ENCODE measurements at places on chromosomes 3 and 15. TPM values are rescaled to one million over a fixed set of nuclear protein-coding genes. Genes with fewer than 3 reads are reported as not detected.

Gene RTP4
- total RNA-seq, result 5.6 TPM

Gene EFCC1
- total RNA-seq, result 17.2 TPM

Gene CD200R1
- total RNA-seq, result 1.9 TPM

Gene IQCF5
- total RNA-seq, result not detected

Gene CPEB1
- 2.5 TPM for total RNA-seq

GRCh38 chr3:179108086-179108485, 36.5 kb upstream of the ZMAT3 start:
- no peaks in the 10 kb centered on the region for H3K4me1 ChIP-seq
- H3K4me3 ChIP-seq, result no peak overlapping the region
- no peak for DNase-seq
- H3K27me3 ChIP-seq, result no peaks in the 10 kb centered on the region
- H3K36me3 ChIP-seq, result no peaks in the 10 kb centered on the region

DNA sequence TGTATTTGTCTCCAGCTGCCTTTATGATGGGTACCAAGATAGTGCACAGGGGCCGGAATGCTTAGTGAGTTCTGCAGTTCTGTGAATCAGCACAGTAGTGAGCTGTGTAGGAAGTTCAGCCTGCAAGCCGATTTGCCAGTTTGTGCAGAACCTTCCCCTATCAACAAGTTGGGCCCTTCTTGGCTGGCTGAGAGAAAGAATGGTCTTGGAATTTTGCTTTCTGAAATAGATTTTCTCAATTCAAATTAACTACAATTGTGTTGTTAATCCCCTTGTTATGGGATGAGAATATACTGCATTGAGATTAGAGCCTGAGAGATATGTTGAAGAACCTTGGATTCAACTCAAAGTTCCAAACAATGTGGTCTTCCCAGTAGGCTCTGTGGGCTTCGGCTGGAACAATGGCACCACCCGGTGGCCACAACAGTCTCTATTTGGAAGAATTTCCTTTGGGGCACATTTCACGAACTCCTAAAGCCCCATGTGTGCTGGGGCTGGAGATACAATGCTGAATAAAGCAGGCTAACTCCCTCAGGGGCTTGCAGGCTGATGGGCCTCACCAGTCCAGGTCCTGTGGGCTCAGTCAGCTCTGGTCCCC, 59.1 kb downstream of the TRIM42 start:
- DNase-seq, result no peak
- no peaks in the 10 kb centered on the region for H3K36me3 ChIP-seq
- H3K27me3 ChIP-seq, result no peaks in the 10 kb centered on the region
- H3K27ac ChIP-seq, result no peak overlapping the region

Gene OR5H14
- not detected for total RNA-seq

Gene AGTR1
- 7.8 TPM for total RNA-seq

Gene SYNPR
- not detected for total RNA-seq

Gene CHDH
- total RNA-seq, result 10.9 TPM

Gene MUC4
- total RNA-seq, result 1.1 TPM

Gene ADGRG7
- not detected for total RNA-seq

DNA sequence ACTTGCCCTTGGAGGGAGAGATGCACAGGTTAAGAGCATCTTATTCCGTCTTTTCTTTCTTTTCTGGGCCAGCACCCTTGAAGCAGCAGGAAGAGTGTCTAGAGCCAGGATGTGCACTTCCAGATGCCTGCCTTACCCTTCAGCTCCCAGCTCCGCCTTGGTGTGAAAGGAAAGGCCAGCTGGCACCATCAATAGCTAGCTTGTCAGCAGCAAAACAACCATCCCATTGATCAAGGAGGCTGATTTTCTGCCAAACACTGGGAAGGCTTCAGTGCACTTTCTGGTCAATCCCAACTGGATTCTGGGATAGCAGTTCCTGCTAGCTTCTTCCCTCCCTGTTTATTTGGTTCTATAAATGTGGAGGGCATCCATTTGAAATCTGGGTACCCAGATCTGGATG, 110.9 kb upstream of the GALNT15 start:
- no peaks in the 10 kb centered on the region for H3K36me3 ChIP-seq
- H3K27ac ChIP-seq, result no peak overlapping the region
- DNase-seq, result no peak
- no peaks in the 10 kb centered on the region for H3K27me3 ChIP-seq
- H3K4me1 ChIP-seq, result peaks cover 23% of the 10 kb centered on the region
- no peak overlapping the region for H3K4me3 ChIP-seq

Gene CLDN18
- total RNA-seq, result 197 TPM

DNA sequence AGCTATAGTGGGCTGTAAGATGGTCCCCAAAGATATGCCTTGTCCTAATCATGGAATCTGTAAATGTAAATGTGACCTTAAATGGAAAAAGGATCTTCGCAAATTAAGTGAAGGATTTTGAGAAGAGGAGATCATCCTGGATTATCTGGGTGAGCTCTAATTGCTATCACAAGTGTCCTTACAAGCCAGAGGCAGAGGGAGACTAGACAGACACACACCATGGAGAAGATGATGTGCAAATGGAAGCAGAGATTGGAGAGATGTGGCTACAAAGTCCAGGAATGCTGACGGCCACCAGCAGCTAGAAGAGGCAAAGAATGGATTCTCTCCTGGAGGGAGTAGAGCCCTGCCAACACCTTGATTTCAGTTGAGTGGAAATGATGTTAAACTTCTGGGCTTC, 102.3 kb upstream of the PROK2 start:
- H3K36me3 ChIP-seq, result no peaks in the 10 kb centered on the region
- no peaks in the 10 kb centered on the region for H3K27me3 ChIP-seq
- no peak overlapping the region for H3K27ac ChIP-seq
- no peak overlapping the region for H3K4me3 ChIP-seq
- no peak for DNase-seq
- H3K4me1 ChIP-seq, result no peaks in the 10 kb centered on the region

Gene DAG1
- total RNA-seq, result 88.2 TPM

DNA sequence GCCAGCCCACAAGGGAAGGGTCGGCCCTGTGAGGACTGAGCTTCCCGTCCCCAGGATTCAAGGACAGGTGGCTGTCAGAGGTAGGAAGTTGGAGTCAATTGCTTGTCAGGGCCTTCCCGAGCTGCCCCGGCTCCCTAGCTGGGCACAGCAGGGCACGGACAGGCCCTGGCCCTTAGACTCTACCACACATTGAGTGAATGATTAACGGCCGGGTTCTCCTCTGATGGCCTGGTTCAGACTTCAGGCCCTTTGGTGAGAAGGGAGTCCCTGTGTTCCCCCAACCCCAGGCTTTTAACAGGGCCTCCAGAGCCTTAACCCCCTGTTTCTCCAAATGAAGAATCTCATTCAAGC, 16.4 kb upstream of the FGD5 start:
- no peak overlapping the region for H3K4me3 ChIP-seq
- H3K4me1 ChIP-seq, result peaks cover 23% of the 10 kb centered on the region
- no peaks in the 10 kb centered on the region for H3K36me3 ChIP-seq
- no peak overlapping the region for H3K27ac ChIP-seq
- DNase-seq, result peak; percentile 31

GRCh38 chr15:68054628-68055223, 611 bp downstream of the PIAS1 start:
- peak overlapping the region; percentile 87 for H3K4me3 ChIP-seq
- H3K4me1 ChIP-seq, result peaks cover 31% of the 10 kb centered on the region
- H3K36me3 ChIP-seq, result no peaks in the 10 kb centered on the region
- no peaks in the 10 kb centered on the region for H3K27me3 ChIP-seq

- H3K27me3 ChIP-seq, result no peaks in the 10 kb centered on the region
- no peak overlapping the region for H3K4me3 ChIP-seq
- DNase-seq, result no peak
These were observed 11.1 kb downstream of the ZBTB38 start for GRCh38 chr3:141379250-141379966.

Gene PAQR9
- not detected for total RNA-seq

DNA sequence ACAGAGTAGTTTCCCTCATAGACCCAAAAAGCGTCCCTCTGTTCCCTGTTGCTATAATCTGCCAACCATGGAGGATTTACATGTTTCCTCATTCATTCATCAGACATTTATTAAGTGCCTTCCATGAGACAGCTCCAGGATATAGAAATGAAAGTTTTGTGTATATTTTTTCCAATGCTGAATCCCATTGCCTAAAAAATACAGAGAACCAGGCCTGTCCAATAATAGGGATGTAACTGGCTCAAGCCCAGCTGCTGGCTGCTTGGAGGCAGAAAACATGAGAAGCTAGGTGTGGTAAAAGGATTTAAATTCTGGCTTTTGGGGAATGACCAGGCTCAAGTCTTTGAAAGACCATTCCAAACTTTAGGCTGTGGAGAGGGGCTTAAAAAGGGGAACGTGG, 41.5 kb downstream of the RARB start:
- H3K36me3 ChIP-seq, result no peaks in the 10 kb centered on the region
- no peak overlapping the region for H3K4me3 ChIP-seq
- H3K4me1 ChIP-seq, result peaks cover 17% of the 10 kb centered on the region
- H3K27me3 ChIP-seq, result no peaks in the 10 kb centered on the region

DNA sequence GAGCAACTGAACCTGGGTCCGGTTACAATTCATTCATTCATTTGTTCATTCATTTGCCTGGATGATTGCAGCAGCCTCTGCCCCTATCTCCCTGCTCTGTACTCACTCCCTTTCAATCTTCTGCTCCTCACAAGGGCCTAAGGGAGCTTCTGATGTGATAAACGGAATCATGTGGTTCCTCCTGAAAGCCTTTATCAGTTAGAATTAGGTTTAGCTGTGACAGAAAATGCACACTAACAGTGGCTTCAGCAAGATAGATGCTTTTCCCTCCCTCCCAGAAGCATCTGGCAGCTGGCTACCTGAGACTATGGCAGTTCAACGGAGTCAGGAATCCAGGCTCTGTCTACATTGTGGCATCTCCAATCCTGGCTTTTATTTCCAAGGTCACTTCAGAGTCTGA, 196.0 kb downstream of the ADAMTS9 start:
- no peak overlapping the region for H3K4me3 ChIP-seq
- H3K27me3 ChIP-seq, result peaks cover 3% of the 10 kb centered on the region
- H3K27ac ChIP-seq, result no peak overlapping the region
- no peaks in the 10 kb centered on the region for H3K36me3 ChIP-seq
- DNase-seq, result no peak

Gene DNASE1L3
- total RNA-seq, result 125 TPM

- no peaks in the 10 kb centered on the region for H3K27me3 ChIP-seq
- no peaks in the 10 kb centered on the region for H3K36me3 ChIP-seq
- H3K4me1 ChIP-seq, result no peaks in the 10 kb centered on the region
- H3K27ac ChIP-seq, result no peak overlapping the region
These were observed 898.8 kb downstream of the NTRK3 start for GRCh38 chr15:87357637-87358313.

Gene WNT5A
- total RNA-seq, result 24.5 TPM

- H3K36me3 ChIP-seq, result peaks cover 29% of the 10 kb centered on the region
- no peak for DNase-seq
- no peaks in the 10 kb centered on the region for H3K27me3 ChIP-seq
- peaks cover 26% of the 10 kb centered on the region for H3K4me1 ChIP-seq
- H3K27ac ChIP-seq, result no peak overlapping the region
These were observed 3.4 kb downstream of the SELENOK start for GRCh38 chr3:53888232-53888631.

GRCh38 chr3:42635111-42635510, 18.4 kb upstream of the ZBTB47 start:
- H3K36me3 ChIP-seq, result peaks cover 100% of the 10 kb centered on the region
- H3K27ac ChIP-seq, result no peak overlapping the region
- H3K4me1 ChIP-seq, result peaks cover 9% of the 10 kb centered on the region
- H3K27me3 ChIP-seq, result no peaks in the 10 kb centered on the region
- no peak for DNase-seq
- H3K4me3 ChIP-seq, result no peak overlapping the region

DNA sequence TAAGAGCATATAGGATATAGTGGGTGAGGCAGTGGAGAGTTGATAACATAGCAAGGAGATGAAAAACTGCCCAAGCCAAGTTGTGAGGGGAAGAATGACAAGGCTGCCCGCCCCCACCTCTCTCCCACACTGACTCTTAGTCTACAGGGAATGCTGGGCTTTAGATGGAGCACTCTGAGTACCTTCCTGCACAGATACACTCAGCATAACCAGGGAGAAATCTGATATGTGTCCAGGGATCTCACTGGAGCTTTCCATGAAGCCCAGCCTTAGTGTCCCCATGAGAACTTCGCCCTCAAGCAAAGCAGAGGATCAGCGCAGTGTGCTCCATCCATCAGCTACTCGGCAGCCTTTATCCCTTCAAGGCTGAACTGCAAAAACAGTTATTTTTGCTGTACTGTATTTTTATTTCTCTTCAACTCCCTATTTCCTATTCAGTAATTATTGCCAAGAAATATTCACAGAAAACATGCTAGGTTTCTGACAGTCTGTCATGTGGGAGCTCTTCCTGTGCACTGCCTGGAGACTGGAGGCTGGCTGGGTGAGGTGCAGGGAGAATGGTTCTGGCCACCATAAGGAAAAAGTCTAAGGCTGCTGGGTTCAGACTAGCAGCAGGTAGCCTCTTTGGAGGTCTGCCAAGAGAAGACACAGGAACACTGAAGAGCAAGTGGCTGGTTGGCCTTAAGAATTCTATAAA, 475.2 kb upstream of the PPP2R3A start:
- no peaks in the 10 kb centered on the region for H3K4me1 ChIP-seq
- DNase-seq, result no peak
- no peak overlapping the region for H3K27ac ChIP-seq
- H3K36me3 ChIP-seq, result no peaks in the 10 kb centered on the region

Gene PCBP4
- total RNA-seq, result 37.1 TPM

- H3K4me3 ChIP-seq, result no peak overlapping the region
- DNase-seq, result no peak
- H3K27me3 ChIP-seq, result no peaks in the 10 kb centered on the region
- H3K4me1 ChIP-seq, result no peaks in the 10 kb centered on the region
These were observed 9.5 kb downstream of the MYEF2 start for GRCh38 chr15:48168616-48169015.

GRCh38 chr15:67605871-67606270, 63.4 kb downstream of the MAP2K5 start:
- H3K4me1 ChIP-seq, result no peaks in the 10 kb centered on the region
- no peaks in the 10 kb centered on the region for H3K27me3 ChIP-seq
- DNase-seq, result no peak
- H3K4me3 ChIP-seq, result no peak overlapping the region
- H3K27ac ChIP-seq, result no peak overlapping the region
- H3K36me3 ChIP-seq, result peaks cover 16% of the 10 kb centered on the region

- H3K27ac ChIP-seq, result peak overlapping the region; percentile 47
- peak overlapping the region; percentile 2 for H3K4me3 ChIP-seq
- H3K4me1 ChIP-seq, result peaks cover 96% of the 10 kb centered on the region
These were observed 14.0 kb downstream of the CHD2 start for GRCh38 chr15:92914103-92914499.

Gene IREB2
- total RNA-seq, result 48.7 TPM

- H3K36me3 ChIP-seq, result no peaks in the 10 kb centered on the region
- H3K27ac ChIP-seq, result no peak overlapping the region
- no peak for DNase-seq
- no peaks in the 10 kb centered on the region for H3K27me3 ChIP-seq
These were observed 264.7 kb downstream of the GABRG3 start for GRCh38 chr15:27235681-27236080.
